NCI-H2029 treated with DMSO at 0.1 percent for 48 hours (cell line): ENCODE measurements at places on chromosomes 1 and 21.

- DNase-seq: no peak
Measured at GRCh38 chr1:152967201-152967600, 3.2 kb upstream of the SPRR4 start.

DNA sequence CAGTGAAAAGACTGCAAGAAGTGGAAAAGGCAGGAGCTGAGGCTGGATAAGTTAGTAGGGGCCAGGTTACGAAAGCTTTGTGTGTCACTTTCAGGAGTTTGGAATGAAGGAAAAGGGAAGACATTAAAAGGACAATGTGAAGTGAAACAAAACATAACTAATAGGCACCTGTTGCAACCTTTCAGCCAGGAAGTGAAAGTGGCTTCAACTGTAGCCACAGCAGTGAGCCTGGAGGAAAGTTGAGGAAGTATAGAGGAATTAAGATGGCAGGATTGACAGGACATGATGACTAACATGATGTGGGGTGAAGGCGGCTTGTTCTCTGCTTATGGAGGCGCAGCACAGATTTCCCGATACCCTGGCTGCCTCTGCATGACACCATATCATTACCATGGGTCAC is 68.9 kb downstream of the C4BPA start:
- no peak for DNase-seq

DNA sequence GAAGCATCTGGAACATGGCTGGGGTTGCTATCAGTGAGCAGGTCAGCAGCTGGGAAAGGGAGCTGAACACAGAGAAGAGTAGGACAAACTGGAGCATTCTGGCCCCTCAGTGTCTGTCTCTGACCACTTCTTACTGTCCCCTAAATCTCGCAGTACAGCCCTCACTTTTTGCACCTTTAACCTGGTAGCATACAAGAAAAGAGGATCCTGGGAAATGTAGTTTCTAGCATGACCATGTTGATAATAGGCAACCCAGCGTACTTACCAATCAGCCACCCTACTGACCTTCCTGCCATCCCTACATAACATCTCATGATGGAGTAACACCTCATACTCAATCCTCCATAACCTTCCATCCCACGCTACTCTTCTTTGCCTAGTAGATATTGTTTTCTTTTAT is 99.1 kb upstream of the RAVER2 start:
- no peak for DNase-seq

GRCh38 chr21:46443910-46444309 is 14.8 kb upstream of the DIP2A start:
- no peak for DNase-seq
